Stimulated activated CD8-positive, alpha-beta memory T cell treated with anti-CD3 and anti-CD28 coated beads, Interleukin-2, amount 100 ng/mL, for 1 hour (primary cell): ENCODE measurements at places on chromosomes 1 and 21.
A peak's percentile ranks its signal among the peaks of the same experiment; 100 is the strongest.

- DNase-seq: no peak
Measured at GRCh38 chr1:7561331-7561921, 209.7 kb upstream of the VAMP3 start.

DNA sequence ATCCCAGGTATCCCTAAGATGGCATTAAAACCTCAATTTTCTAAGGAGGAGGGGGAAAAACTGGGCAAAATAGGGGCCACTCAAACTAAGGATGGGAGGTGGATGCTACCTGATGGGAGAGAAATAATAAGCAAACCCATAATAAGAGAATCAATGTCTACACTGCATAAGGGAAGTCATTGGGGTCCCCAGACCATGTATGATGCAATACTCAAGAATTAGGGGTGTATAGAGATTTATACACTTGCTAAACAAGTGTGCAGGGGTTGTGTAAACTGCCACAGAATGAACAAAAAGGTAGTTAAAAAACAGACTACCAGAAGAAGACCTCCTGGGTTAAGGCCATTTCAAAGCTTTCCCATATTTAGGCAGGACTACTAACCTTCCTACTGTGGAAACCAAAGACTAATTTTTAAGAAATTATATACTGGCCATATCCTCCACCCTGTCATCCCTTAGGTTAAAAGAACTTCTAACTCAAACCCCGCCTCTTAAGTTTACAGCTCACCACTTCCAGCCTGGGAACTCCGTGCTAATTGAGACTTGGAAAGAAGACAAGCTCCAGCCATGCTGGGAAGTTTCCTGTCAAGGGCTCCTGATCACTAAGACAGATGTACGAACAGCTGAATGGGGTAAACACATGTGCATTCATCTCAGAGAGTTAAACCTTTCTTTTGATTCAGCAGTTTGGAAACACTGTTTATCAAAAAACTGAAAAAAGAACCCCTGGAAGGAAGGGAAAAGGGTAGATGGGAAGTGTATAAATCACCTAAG lies 64.4 kb upstream of the TLR5 start:
- no peak for DNase-seq

DNA sequence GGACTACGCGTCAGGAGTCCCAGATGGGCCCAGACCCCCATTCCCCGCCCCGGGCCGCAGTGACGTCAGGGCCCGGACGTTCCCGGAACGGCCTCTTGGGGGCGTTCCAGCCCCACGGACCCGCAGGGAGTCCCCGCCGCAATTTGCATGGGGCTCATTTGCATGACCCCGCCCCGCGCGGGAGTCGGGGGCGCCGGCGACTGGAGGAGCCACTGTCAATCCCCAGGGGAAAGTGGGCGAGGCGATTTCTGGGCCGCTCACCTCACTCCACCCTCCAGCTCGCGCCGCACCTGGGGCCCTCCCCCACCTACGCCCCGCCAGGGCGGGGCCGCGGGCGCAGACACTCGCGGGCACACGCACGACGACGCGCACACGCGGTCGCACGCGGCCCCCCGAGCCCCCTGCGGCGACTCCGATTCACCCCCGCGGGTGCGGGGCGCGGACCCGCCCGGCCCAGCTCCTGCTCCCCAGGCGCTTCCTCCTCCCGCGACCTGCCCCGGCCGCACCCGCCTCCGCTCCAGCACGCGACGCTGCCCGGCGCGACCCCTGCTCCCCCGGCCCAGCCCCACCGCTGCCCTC lies 13.2 kb downstream of the AGRN start:
- DNase-seq: peak; percentile 73

DNA sequence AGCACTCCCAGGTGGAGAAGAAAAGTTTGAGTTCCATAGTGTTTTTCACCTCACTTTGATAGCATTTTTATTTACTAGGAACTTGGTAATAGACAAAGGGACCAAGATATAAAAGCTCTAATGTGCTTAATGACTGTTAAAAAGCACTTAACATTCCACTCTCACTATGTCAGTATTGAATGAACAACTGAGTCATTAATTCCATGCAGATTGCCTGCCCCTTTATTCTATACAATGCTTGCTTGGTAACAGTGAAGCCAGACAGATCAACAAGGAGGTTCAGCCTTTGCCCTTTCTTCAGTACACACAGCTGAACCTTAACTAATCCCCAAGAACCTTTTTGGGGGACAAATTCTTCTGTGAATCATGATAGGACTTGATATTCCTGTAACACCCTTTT lies 425.5 kb downstream of the NUF2 start:
- no peak for DNase-seq

- no peak for DNase-seq
Measured at GRCh38 chr1:113874012-113874879, 2.7 kb upstream of the PTPN22 start.

DNA sequence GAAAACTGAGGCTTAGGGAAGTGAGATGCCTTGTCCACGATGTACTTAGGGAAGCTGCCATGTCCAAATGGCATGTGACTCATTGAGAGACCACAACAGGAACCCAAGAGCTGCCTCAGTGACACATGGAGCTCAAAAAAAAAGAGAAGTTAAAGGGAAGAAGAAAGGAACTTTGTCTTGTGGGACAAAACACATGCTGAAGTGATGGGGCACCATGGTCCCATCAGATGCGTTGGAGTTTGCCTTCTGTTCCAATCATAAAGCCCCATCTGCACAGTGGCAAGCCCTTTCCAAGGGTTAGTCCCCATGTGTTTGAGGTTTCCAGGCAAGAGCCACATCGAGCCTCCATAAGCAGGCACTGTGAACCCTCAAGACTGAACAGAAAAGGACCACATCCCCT lies 8.0 kb downstream of the MED8 start:
- no peak for DNase-seq

DNA sequence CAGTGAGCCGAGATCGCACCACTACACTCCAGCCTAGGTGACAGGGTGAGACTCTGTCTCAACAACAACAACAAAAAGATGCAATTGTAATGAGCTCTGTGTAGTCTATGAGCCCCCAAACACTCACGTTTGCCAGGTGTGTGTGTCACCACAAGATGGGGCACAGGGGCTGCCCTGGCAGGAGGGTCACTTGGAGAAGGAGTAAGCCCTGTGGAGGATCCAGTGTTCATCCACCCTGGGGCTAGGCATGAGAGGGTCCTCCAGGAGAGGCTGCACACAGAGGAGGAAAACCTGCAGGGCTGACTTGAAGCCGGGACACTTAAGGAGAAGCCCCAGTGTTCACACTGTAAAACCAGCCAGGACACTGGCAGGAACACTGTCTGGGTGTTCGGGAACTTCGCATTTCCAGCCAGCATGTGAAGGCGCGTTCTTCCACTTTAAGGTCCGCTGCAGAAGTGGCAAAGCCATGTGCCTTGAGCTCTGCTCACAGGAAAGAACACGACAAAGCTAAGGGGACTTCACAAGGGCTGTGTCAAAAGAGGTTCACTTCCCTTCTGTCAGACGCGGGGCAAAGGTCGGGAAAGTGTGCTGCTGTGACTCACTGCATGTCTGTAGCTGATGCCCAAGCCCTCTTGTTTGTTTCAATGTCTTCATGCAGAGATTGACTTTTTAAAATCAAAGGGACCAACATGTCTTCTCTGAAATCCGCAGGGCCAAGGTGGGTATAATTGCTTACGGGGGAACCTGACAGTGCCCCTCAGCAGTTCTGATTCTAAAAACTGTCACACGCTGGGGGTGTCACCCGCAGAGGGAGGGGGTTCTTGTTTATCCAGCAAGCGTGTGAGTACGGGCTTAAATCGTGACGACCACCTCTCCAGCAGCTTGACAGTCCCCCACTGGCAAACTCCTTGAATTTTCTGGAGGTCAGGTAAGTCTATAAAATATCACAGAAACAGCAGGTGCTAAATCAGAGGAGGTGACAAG lies 102.8 kb downstream of the RIPK4 start:
- no peak for DNase-seq

GRCh38 chr1:8023995-8024313 lies 2.2 kb downstream of the ERRFI1 start:
- DNase-seq: no peak

GRCh38 chr21:29166323-29166722 lies 35.9 kb downstream of the MAP3K7CL start:
- no peak for DNase-seq

GRCh38 chr1:205915354-205915990 lies 27.8 kb downstream of the SLC26A9 start:
- DNase-seq: no peak

DNA sequence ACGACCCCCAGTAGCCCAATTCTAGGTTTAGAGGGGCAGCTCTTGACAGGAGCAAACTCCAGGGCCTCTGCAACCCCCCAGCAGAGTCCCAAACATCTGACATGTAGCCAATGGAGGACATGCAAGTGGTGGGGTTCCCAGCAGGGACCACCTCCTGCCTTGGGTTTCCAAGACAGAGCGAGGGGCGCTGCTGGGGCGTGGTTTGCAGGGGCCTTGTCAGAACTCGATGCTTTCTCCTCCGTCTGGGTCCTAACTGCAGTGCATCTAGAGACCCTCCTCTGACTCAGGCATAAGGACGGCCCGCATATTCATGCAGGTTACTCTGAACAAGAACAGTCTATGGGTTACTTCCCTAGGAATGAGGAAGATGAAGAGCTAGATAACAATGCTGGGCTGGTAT lies 17.2 kb downstream of the EPHX1 start:
- DNase-seq: no peak

- no peak for DNase-seq
Measured at GRCh38 chr1:54854381-54855020, 32.5 kb downstream of the DHCR24 start.

GRCh38 chr1:19187852-19188251 lies 22.2 kb downstream of the UBR4 start:
- DNase-seq: no peak

DNA sequence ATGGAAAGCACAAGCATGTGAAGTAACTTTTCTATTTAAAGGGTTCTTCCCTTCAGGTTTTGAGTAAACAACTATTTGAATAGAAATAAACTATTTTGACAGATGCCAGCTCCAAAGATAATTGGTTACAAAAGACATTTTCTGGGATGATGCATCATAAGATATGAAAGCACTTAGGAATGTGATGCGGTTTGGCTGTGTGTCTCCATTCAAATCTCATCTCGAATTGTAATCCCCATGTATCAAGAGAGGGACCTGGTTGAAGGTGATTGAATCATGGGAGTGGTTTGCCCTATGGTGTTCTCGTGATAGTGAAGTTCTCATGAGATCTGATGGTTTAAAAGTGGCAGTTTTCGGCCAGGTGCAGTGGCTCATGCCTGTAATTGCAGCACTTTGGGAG lies 6.4 kb downstream of the DISP1 start:
- no peak for DNase-seq

- no peak for DNase-seq
Measured at GRCh38 chr1:1630965-1631781, 800 bp upstream of the MMP23B start.

DNA sequence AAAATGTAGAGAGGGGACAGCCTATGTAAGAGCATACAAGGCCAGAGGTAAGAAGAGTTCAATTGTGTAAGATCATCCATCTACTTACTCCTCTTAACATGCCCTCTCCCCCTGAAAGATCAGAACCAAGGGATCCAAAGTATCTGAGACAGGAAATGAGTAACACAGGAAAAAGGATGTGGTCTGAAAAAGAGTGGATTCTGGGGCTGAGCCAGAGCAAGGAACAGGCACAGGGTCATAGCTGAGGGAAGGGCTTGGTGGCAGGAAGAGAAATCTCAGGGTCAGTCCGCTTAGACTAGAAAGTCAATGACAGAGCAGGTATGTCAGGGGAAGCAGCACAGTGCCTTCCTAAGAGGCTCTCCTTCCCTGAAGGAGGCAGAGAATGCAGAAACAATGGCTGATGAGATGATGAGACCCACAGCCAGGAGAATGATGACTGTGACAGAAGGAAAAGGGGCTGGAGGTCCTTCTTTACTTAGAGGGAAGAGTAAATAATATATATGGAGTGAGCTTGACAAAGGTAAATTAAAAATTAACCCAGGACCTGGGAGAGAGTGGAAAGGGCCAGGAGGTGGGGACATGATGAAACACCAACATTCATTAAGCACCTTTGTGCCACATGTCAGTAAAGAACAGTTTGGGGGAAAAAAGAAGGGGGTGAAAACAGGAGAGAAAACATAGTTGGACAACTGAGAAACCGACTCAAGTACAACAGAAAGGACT lies 26.2 kb upstream of the A3GALT2 start:
- DNase-seq: no peak

DNA sequence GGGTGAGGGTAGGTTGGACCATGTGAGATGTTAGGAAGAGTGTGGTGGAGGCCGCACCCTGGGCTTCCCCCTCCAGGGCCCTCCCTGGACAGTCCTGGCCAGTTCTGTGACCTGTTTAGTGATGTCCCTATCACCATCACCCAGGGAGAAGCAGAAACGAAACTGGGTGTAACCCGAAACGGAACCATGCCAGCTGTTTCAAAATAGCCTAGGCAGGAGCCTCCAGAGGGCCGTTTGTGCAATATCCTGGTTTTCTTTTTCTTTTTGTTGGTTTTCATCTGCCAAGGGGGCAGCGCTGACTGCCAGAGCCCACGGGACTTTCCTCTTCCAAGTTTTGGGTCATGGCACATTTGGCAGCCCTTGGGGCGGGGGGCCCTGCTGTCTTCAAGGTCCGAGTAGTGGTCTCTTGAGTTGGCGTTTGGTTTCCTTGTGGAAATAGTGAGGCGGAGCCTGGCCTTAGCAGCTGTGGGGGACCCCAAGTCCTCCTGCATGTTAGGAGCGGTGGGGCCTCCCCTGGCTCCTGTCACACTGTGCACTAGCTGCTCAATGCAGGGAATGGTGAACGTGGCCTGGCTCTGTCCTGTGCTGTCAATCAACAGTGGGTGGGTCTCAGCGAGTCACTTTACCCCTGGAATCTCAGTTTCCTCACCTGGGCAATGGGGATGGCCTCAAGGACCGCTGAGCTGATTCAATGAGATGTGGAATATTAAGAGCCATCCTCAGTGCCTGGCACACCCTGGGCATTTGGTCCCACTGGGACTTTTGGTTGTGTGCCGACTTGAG lies 90.7 kb downstream of the ARHGEF10L start:
- no peak for DNase-seq

- no peak for DNase-seq
Measured at GRCh38 chr1:58724483-58724882, 24.6 kb upstream of the MYSM1 start.

DNA sequence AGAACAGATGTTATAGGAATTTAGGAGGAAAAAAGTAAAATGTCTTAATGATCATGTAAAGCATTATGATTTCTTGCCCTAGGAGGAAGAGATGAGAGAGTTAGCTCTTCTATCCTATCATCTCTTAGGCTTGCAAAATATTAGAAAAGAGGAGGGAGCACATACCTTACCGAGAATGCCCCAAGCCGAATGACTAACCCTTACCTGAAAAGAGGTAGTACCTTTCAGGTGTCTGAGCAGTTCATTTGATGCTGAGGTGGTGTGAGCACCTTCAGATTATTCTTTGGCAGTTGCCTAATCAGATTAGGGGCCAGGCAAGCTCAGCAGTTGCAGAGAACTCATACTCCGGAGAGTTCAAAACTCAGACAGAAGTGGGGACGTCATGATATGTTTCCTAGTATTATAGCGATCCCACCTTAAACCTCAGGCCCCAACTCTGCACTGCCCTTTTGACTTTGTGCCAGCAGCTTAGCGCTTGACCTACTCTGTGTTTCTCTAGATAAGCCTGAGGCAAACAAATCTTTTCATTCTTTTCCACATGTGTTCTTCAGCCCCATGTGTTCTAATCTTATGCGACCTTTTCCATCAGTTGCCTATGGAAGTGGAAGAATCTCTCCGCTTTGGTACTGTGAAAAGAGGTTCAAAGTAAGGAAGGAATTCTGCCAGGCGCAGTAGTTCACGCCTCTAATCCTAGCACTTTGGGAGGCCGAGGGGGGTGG lies 52.5 kb downstream of the ATP2B4 start:
- no peak for DNase-seq
